ENCODE measurements at places on chromosomes 6 and 20. TPM values are rescaled to one million over a fixed set of nuclear protein-coding genes. Genes with fewer than 3 reads are reported as not detected.

NMBR gene
- total RNA-seq = not detected

GRCh38 chr6:33781131-33781975 lies 7.6 kb downstream of the LEMD2 start:
- DNase-seq = peak; percentile 53

RSPH4A gene
- 0.72 TPM for total RNA-seq

GRCh38 chr6:47701363-47701762 lies 3.0 kb downstream of the ADGRF4 start:
- no peak for DNase-seq

GRCh38 chr20:48455651-48456365 lies 372.0 kb downstream of the PREX1 start:
- no peak for DNase-seq

- no peak for DNase-seq
Measured at GRCh38 chr6:143759666-143760065, 81.9 kb downstream of the PHACTR2 start.
